LHCN-M2 (cell line): ENCODE measurements at places on chromosomes 1 and 21. TPM values are rescaled to one million over a fixed set of nuclear protein-coding genes. Genes with fewer than 3 reads are reported as not detected.
A peak's percentile ranks its signal among the peaks of the same experiment; 100 is the strongest.

DNA sequence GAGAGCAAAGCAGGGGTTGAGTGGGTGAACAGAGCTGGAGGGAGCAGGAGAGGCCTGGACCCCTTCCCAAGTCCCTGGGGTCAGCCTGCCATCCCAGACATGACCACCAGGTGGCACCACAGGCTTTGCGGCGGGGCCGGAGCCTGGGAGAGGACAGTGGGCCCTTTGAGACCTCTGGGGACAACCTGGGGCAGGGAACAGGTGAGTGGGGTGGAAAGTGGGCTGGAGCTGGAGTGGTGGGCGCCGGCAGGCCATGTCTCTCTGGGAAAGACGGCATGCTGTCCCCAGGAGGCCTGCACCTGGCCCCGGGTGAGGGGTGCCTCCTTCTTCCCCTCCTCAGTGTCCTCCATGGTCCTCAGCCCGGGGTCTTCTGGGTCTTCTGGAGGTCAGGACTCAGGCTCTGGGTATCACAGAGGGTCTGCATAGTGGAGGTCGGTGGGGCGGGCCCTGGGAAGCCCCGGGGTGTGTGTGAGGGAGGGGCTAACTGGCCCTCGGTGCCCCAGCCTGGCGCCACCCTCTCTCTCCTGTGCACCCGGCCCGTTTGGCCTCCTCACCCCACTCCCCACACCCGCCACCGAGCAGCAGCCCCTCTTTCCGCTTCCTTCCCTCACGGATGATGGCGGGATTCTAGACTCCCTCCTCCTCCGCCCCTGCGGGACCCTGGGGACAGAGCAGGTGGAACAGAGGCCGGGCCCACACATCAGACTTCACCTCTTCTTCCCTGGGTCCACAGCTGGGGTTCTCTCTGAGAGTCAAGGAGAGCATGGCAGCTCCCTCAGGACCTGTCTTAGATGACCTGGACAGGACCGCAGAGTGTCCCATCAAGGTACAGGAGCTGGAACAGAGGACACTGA, 28.5 kb upstream of the PKP1 start:
- DNase-seq = no peak

ZNF648 gene
- not detected in 2 replicates for total RNA-seq

MECR gene
- 32.4 and 33.3 TPM in 2 replicates for total RNA-seq

DNA sequence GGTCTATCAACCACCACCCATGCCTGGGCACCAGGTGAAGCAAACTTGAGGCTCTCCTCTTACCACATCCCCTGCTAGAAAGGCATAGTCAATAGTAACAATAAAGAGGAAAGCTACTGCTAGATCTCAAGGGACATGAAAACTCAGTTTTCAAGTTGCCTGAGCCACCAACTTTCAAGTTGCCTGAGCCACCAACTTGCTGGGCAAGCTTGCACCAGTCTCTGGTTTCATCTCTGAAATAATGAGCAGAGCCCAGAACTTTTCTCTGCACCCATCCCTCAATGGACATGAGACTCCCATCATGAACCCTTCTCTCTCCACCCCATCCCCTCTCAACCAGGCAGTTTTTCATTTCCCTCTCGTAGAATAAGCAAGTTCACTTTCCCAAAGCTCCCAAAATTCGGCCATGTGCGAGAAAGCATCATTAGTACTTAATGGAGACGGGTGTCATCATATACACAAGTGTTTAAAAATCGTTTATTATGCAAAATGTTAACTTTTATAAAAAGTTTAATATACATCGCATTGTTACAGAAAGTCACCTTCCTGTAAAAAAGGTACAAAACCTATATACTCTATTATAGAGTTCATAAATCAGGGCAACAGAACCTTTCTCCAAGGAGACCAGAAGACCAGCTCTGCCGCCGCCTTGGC, 1.7 kb downstream of the ID3 start:
- no peak for DNase-seq

GRCh38 chr1:97061604-97062003, 340.0 kb downstream of the PTBP2 start:
- DNase-seq = no peak

SMYD3 gene
- 24.8 and 34.0 TPM in 2 replicates for total RNA-seq

TAS1R3 gene
- total RNA-seq = 0.06 TPM in 1 of 2 replicates, not detected in the other

DNA sequence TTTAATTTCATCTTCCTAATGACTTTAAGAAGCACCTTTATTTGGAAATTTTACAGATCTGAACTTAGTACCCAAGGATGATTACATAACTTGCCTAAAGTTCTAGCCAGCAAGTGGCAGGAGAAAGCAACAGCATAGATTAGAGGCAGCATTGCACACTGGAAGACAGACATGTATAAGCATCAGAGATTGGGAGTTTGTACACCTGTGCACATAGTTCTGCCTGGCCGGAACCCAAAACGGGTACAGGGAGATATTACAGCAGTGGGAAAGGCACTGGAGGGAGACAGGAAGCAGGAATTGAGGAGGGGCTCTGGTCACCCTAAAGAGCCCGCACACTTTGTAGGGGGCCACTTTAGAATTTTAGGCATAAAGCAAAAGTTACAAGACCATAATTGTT, 19.3 kb downstream of the GBP6 start:
- DNase-seq = no peak

GPR52 gene
- 0.11 TPM in 1 of 2 replicates, not detected in the other for total RNA-seq

TFF2 gene
- not detected in 2 replicates for total RNA-seq

DNA sequence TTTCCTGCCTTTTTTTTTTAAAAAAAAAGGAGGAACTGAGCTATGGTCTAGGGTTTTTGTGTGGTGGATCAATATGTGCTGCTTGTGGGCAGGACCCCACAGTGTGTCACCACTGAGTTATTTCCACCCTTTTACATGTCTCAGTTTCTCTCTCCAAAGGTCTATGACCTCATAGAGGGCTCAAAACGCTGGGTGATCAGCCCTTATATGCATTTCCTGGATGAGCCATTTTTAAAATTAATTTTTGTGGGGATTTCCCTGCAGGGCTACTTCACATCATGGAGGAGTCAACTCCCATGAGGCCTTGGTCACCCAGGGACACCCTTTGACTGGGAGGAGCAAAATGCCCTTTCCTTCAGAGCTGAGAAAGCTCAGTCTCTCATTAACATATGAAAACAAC, 20.7 kb upstream of the HAO2 start:
- peak; percentile 36 for DNase-seq

DNA sequence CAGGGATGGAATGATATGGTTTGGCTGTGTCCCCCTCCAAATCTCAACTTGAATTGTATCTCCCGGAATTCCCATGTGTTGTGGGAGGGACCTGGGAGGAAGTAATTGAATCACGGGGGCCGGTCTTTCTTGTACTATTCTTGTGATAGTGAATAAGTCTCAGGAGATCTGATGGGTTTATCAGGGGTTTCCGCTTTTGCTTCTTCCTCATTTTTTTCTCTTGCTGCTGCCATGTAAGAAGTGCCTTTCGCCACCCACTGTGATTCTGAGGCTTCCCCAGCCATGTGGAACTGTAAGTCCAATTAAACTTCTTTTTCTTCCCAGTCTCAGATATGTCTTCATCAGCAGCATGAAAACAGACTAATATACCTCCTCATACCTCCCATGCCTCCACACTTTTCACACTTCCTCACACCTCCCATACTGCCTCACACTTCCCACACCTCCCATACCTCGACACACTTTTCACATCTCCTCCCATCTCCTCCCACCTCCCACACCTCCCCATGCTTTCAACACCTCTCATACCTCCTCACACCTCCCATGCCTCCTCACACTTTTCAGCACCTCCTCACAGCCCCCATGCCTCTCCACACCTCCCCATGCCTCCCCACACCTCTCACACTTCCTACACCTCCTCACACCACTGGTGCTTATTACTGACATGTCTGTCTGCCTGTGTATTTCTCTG, 21.3 kb downstream of the GPR137B start:
- DNase-seq = no peak

GRCh38 chr1:104855550-104855949, 1105.9 kb downstream of the AMY1C start:
- no peak for DNase-seq

LORICRIN gene
- total RNA-seq = not detected in 2 replicates

DNA sequence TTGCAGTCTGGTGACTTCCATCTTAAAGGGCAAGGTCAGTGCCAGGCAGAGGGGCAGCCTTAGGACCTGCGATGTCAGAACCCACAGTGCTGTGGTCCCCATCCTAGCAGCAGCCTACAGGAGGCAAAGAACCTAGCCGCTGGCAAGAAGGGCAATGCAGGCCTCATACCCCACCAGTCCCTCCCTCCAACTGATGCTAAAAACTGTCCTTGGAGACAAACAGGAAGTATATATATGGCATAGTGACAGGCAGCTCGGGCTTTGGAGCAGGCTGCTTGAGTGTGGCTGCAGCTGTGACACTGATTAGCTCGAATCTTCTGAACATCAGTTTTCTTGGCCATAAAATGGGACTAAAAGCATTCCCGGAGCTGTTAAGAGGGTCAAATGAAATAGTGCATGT, 156.0 kb upstream of the VAMP3 start:
- no peak for DNase-seq

PPM1J gene
- 0.32 and 1.1 TPM in 2 replicates for total RNA-seq

- DNase-seq = no peak
Observed at GRCh38 chr1:234942012-234942332, 186.7 kb downstream of the TOMM20 start.

SMIM1 gene
- total RNA-seq = not detected in 2 replicates

GRCh38 chr1:107132780-107133179, 8.1 kb upstream of the NTNG1 start:
- DNase-seq = no peak

NEGR1 gene
- 6.5 and 8.8 TPM in 2 replicates for total RNA-seq

FAM78B gene
- 0.13 and 0.23 TPM in 2 replicates for total RNA-seq

KIF17 gene
- total RNA-seq = 0.13 and 0.75 TPM in 2 replicates

GRCh38 chr1:156497078-156497742, 3.4 kb downstream of the MEF2D start:
- no peak for DNase-seq
